Stimulated activated CD4-positive, alpha-beta T cell treated with anti-CD3 and anti-CD28 coated beads, Interleukin-15, amount 100 ng/mL, for 1 hour (primary cell): ENCODE measurements at places on chromosomes 1 and 21.

GRCh38 chr21:16570171-16570570, 840.4 kb downstream of the USP25 start:
- no peak for DNase-seq

DNA sequence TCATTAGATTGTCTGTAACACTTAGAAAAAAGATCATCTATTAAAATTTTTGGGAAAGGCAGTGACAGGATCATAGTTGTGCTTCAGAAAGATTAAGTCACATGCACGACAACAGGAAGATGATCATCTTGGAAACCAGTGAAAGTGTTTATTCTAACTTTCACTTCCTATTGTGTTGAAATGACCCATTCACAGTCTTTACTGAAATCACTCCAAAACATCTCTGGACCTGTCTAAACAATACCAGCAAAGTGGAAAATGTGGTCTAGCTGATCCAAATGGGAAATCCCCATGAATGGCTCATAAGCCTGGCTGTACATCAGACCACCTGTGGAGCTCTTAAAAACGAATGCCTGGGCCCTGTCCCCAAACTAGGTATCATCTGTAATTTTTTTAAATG, 111.1 kb upstream of the ETV3 start:
- no peak for DNase-seq

GRCh38 chr1:209389258-209389657, 194.3 kb upstream of the CAMK1G start:
- no peak for DNase-seq

DNA sequence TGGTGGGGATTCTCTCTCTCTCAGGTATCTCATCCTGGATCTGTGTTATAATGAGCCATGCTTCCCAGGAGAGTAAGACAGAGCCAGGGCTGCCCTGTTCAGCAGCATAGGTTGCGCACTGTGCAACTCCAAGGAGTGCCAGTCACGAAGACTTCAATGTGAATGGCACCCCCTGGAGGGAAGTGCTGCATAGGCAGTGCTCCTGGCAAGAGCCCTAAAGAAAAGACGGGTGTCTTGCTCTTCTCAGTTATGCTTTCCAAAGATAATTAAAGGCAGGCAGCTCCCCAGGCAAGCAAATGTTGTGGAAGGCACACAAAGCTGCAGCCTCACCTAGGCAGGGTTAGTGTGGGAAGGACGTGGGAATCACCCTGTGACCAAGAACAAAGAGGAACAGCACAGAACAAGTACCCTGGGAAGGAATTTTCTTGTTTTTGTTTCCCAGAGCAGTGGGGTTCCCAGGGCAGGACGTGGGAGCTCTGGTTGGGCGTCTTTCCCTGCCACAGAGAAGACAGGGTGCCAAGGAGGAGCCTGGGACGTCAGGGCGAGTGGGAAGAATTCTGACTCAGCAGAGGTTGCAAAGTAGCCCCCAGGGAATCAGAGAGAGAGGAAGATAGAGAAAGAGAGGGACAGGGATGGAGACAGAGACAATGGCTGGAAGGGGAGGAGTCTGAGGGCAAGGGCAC, 120.9 kb downstream of the KCNN3 start:
- DNase-seq: no peak

DNA sequence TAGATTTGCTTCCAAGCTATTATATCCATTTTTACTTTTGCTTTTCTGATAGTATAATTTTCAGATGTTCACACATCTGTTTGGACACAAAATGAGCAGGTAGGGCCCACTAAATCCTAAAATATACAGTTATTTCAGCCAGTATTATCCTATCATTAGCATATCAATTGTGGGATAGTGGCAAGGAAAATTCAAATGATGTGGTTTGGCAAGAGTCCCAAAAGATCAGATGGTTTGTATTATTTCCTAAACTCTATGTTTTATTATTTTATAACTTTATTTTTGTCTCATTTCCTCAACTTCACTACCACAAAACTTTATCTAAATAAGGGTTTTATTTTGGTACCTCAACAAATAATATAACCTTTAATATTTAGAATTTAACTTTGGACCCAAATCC, 1659.6 kb downstream of the NCAM2 start:
- no peak for DNase-seq

- DNase-seq: no peak
Measured at GRCh38 chr1:41955461-41956159, 36.9 kb upstream of the HIVEP3 start.

GRCh38 chr1:209412036-209412435, 171.5 kb upstream of the CAMK1G start:
- no peak for DNase-seq

GRCh38 chr1:47179988-47180563, 9.8 kb downstream of the PDZK1IP1 start:
- DNase-seq: no peak

- DNase-seq: no peak
Measured at GRCh38 chr1:19222979-19223824, 13.1 kb upstream of the UBR4 start.

DNA sequence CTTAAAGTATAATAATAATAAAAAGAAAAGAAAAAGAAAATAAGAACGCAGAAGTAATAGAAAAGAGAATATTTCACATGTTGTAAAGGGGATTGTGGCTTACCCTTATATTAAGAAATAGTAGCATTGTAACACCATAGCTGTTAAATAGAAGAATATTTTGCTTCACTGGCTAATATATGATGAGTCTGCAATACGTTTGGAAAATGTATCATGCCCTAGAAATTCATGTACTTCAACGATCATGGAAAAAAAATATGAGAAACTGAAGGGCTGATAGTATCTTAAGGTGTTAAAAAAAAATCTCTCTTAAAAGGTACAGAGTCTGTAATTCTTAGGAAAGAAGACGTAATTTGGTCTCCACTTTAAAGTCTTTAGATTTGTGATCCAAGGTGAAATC, 1390.5 kb upstream of the ADGRL2 start:
- no peak for DNase-seq
